Activated CD4-positive, alpha-beta T cell treated with anti-CD3 and anti-CD28 coated beads for 36 hours (primary cell): ENCODE measurements at places on chromosomes 13 and 19. TPM values are rescaled to one million over a fixed set of nuclear protein-coding genes. Genes with fewer than 3 reads are reported as not detected.

Gene LGI4
- 0.66 TPM for total RNA-seq

Gene TJP3
- total RNA-seq = 2.7 TPM

Gene RASAL3
- total RNA-seq = 80.7 TPM

Gene PGLYRP1
- not detected for total RNA-seq

Gene ZNF208
- 3.4 TPM for total RNA-seq

Gene FFAR3
- total RNA-seq = 2.4 TPM

Gene ZNF728
- not detected for total RNA-seq

Gene EEF1AKMT1
- 23.9 TPM for total RNA-seq

Gene NCCRP1
- not detected for total RNA-seq

Gene APOE
- 0.55 TPM for total RNA-seq

Gene ZNF491
- 1.2 TPM for total RNA-seq

Gene ACER1
- total RNA-seq = not detected

Gene ZNF836
- total RNA-seq = 11.5 TPM

Gene CLC
- not detected for total RNA-seq

Gene STOML3
- not detected for total RNA-seq

Gene ERICH6B
- total RNA-seq = not detected

Gene CEACAM3
- total RNA-seq = not detected

Gene STXBP2
- 83.0 TPM for total RNA-seq

Gene EFNB2
- 0.05 TPM for total RNA-seq

Gene NLRP4
- total RNA-seq = not detected

Gene PDX1
- not detected for total RNA-seq

Gene LRFN3
- 8.3 TPM for total RNA-seq

Gene YJEFN3
- 10.7 TPM for total RNA-seq

Gene IGFL1
- not detected for total RNA-seq

Gene ZNF534
- not detected for total RNA-seq

Gene NCAN
- not detected for total RNA-seq

Gene BEST2
- not detected for total RNA-seq
